WTC11 (cell line): ENCODE measurements at places on chromosomes 12 and 14. TPM values are rescaled to one million over a fixed set of nuclear protein-coding genes. Genes with fewer than 3 reads are reported as not detected.

The RNU4-1 gene
- total RNA-seq, result 2,196 to 2,477 TPM (median 2,436 TPM) in 3 replicates

DNA sequence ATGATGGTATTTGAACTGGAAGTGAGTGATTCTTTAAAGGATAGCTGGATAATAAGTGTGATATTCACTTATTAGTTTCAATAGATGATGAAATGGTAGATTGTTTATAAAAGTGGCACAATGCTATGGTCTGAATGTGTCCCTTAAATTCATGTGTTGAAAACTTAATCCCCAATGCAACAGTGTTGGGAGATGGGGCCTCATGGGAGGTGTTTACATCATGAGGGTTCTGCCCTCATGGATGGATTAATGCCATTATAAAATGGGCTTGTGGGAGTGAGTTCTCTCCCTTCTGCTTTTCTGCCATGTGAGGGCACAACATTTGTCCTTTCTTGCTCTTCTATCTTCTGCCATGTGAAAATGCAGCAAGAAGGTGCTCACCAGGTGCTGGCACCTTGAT is 134.0 kb downstream of the SLC38A1 start:
- no peak for DNase-seq

GRCh38 chr14:90513161-90514014 is 116.6 kb downstream of the CALM1 start:
- no peak for DNase-seq

DNA sequence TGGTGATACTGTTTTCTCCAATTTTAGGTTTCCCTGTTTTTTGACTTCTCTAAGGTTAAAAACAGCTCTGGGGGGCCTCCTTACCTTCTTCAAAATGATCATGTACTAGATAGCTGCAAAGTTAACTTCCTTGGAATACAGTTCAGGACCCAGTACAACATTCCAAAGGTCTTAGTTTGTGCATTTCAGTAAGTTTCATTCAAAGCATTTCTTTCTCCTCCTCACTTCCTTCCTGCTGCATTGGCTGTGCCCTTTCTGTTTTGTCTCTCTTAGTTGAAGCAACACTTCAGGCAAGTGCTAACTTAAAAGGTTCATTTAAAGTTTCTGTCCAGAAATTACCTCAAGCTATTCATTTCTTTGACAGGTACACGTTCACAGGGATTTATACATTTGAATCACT is 95.7 kb downstream of the SCN8A start:
- DNase-seq, result no peak

- DNase-seq, result no peak
These were observed 170.7 kb downstream of the ADCK1 start for GRCh38 chr14:77970646-77971045.

- no peak for DNase-seq
These were observed 5.5 kb upstream of the CCDC85C start for GRCh38 chr14:99609245-99610170.

- DNase-seq, result no peak
These were observed 5.4 kb upstream of the LPAR5 start for GRCh38 chr12:6641131-6641530.

- no peak for DNase-seq
These were observed 767.3 kb upstream of the TBX3 start for GRCh38 chr12:115451151-115451779.

GRCh38 chr12:57935331-57935730 is 6.0 kb upstream of the ATP23 start:
- DNase-seq, result no peak
